ENCODE measurements at places on chromosomes 6 and 20.

- DNase-seq: no peak
Observed at GRCh38 chr6:152701863-152702401, 4.2 kb downstream of the MYCT1 start.

GRCh38 chr6:118632359-118632758 lies 19.0 kb downstream of the CEP85L start:
- DNase-seq: no peak

DNA sequence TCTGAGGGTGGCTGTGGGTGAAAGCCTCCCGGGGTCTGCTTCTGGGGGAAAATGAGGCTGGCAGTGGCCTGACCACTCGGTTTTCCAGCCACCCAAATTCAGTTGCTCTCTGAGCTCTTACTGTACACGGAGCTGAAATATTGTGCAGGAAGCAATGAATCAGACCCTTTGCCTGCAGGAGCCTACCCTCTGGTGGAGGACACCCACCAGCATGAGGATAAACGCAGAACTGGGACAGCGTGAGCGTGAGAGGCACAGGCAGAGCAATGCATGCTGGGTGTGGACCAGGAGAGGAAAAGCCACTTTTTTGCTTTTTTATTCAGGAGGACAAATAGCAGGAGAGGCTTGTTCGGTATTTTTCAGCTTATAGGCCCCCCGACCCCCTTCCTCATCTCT lies 298.0 kb downstream of the QKI start:
- DNase-seq: no peak

DNA sequence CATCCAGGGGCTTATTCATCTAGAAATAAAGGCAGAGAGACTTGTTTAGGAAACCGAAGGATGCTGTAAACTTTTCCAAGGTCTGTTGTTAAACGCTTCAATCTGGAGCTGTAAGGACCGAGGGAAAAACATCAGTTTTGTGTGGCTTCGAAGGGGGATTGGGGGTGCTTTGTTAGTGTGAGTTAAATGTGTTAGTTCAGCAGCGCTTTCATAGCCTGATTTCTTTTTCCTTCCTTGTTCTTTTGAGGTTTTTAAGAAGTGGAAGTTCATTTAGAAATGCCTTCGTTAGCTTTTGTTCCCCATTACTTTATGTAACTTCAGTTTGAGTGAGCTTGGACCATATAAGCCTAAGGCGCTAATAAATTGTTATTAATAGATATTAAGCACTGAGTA lies 1.5 kb downstream of the ANKS1A start:
- DNase-seq: no peak

GRCh38 chr6:44074439-44074812 lies 52.8 kb downstream of the MRPL14 start:
- peak; percentile 52 for DNase-seq

DNA sequence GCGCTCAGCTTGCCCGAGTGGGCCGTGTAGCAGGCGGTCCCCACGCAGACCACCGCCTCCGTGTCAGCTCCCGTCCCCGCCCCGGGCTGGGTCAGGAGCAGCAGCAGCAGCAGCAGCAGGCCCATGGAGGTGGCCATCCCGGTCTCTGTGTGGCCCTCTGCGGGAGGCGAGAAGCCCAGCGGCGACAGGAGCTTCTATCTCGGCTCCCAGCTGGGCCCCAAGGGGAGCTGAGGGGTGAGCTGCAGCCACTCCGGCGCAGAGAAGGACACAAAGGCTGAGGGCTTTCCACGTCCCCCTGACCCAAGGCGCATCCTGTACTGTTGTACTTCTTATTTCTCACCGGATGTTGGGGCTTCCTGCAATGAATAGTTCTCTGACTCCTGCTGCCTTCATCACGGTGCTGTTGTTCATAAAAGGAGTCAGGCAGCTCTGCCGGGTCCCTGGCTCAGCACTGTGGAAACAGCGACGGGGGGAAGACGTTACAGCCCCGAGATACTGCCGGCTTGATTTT lies at the start of gene CD93:
CD93 (minus strand) TSS at position 269 of the 511 bp plus-strand sequence; CDS start at position 137, 132 bp downstream.
- no peak for DNase-seq

DNA sequence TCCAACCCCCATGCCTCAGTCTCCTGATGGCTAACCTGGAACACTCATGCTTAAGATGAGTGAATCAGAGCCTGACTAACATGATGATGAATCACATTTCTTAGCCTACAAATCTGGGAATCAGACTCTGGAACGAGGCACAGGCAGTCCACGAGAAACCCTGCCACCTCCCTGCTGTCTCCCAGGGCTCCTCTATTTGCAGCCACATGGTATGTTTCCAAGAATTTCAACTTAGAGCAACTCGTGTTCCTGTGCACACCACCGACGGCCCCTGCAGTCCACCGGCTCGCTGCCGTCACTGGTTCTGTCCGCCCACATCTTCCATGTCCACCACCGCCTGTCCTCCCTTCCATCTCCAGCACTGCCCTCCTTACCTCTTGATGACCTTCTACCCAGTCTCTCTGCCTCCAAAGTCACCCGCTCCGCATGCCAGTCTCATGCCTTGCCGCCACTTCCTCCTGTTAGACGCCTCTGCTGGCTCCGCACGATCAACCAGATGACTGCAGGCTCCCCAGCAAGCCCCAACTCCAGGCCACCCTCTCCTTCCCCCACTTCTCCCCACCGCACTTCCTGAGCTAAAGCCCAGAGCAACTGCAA lies 87.6 kb downstream of the AGPAT4 start:
- no peak for DNase-seq

GRCh38 chr20:55684578-55684977 lies 320.7 kb downstream of the CBLN4 start:
- no peak for DNase-seq

DNA sequence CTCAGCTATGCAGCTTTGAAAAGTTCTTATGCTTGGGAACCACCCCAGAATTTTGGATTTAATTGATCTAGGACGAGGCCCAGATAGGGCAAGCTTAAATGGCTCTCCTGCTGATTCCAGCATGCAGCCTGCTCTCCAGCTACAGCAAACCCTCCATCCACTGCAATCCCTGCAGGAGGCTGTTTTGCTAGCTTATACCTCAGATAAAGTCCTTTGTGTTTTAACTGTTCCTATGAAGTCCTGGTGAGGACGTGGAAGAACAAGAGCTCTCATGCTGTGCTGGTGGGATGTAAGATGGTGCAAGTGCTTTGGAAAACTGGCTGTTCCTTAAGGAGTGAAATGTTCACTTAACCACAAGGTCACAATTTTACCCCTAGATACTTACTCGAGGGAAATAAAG lies 25.5 kb upstream of the NXT1 start:
- no peak for DNase-seq

DNA sequence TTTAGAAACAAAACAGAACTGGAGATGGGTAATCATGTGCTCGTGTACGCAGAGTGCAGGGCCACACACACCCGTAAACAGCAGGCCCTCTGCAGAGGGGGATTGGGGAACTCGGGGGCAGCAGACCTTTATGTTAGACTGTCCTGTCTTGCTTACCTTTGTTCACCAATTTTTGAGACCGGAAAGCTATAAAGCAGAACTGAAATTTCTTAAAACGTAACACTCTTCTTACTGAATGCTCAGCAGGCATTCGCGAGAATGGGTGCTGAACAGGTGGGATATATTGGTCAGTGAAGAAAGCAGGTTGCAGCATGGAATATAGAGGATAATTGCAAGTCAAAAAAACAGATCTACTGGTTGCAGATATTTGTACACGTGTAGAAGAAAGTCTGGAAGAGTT lies 211.1 kb downstream of the BMP7 start:
- no peak for DNase-seq
